ENCODE measurements at places on chromosomes 2 and 18.

DNA sequence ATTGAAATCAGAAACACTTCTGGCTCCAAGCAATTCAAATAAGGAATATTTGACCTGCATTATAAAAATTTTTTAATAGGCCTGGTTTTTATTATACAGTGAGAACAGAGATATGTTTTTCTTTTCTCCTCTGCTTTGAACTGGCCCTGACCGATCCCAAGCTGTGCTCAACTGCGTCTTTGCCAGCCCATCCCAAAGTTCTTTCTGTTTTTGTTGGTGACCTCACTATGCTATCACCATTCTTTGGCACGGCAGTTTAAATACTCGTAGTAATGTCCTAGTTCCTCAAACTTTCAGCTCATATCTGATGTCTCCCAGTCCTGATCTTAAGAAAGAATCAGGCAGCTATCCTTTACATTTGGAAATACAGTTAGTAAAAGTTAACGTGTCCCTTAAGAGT, 42.3 kb upstream of the NETO1 start:
- DNase-seq: no peak

DNA sequence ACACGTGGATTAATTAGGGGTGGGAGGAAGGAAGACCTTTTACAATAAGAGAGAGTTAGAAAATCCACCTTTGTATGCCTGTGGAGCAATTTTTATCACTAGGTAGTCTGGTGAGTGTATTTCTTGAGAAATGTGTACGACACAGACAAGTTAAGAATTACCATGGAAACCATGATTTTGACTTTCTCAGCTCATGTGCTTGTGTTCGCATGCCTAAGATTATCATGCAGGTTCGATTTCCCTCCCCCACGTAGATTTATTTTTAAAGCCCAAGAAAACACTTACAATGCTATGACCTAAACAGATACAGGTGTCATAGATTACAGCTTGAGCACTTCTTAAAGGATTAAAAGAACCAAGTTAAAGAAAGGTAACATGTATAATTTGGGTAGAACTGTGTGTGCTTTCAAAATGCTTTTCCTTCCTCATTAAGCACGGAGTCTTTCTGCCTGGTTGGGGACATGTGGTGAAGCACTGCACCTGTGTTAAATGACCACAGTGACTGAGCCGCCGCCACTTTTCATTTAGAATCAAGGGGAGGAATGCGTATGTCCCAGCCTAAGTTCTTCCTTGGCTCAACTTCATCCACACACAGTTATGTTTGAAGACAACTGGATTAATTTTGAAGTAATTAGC, 16.6 kb downstream of the SERTAD2 start:
- DNase-seq: no peak

DNA sequence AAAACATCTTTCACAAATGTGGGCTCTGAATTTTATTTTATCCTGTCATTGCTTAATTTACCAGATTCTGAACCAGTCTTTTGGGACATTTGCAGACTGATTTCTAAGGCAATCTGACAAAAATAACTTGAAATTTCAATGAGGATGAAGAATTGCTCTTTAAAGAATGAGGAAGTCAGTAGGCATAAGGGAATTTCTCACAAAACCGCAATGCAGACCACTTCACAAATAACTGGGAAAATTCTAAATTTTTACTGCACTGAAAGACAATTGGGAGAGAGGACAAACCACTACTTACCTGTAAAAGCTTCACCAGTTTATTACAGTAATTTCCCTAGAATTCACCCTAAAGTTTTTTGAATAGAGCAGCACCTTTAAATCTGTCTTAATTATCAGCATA, 736.3 kb downstream of the NRXN1 start:
- no peak for DNase-seq

GRCh38 chr2:189657867-189658266, 3.4 kb upstream of the ASNSD1 start:
- peak; percentile 74 for DNase-seq

GRCh38 chr18:5900262-5900661, 4.9 kb upstream of the TMEM200C start:
- no peak for DNase-seq

- DNase-seq: no peak
Observed at GRCh38 chr2:106332054-106332453, 136.2 kb downstream of the RGPD3 start.

DNA sequence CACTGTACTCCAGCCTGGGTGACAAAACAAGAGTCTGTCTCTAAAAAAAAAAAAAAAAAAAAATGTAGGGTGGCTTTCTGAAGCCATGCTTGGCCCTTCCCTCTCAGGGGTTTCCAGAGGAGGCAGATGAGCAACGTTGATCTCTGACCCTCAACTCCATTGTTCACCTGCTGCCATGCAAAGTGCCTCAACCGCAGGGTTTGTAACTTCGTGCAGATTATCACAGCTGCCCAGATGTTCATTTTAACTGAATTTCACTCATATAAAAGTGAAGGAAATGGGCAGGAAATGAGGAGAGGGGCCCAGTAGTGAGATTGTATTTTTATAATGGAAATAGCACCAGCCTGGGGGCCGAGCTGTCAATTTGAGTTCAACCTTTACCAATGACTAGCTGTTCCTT, 14.9 kb upstream of the B3GNT2 start:
- DNase-seq: no peak

GRCh38 chr2:83650161-83650560, 808.9 kb downstream of the SUCLG1 start:
- DNase-seq: no peak

DNA sequence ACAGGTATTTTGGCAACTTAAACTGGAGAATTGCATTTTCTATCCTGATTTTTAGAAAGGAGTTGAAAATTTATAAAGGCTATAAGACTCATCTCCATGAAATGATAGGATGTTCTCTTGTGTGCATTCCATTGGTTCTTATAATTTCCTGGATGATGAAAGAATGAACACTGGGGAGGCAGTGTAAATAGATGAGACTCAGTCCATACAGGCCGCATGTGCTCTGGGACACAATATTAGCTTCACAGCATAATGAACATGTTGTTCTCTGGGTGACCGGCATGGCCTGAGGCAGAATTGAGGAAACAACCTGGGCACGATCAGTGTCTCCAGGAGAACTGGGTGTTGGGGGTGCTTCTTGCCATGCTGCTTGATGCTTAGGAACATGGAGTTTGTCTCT, 38.8 kb downstream of the AOX1 start:
- DNase-seq: no peak

GRCh38 chr2:239444626-239445577, 44.1 kb upstream of the HDAC4 start:
- no peak for DNase-seq

Measured in ELF-1 (cell line).